ENCODE measurements at places on chromosomes 3 and 15.

- H3K4me3 ChIP-seq, result peak overlapping the region; percentile 87
- peaks cover 15% of the 10 kb centered on the region for H3K36me3 ChIP-seq
- no peak for DNase-seq
- peak overlapping the region; percentile 45 for H3K27ac ChIP-seq
Observed at GRCh38 chr15:94231723-94232468, 535 bp downstream of the MCTP2 start.

DNA sequence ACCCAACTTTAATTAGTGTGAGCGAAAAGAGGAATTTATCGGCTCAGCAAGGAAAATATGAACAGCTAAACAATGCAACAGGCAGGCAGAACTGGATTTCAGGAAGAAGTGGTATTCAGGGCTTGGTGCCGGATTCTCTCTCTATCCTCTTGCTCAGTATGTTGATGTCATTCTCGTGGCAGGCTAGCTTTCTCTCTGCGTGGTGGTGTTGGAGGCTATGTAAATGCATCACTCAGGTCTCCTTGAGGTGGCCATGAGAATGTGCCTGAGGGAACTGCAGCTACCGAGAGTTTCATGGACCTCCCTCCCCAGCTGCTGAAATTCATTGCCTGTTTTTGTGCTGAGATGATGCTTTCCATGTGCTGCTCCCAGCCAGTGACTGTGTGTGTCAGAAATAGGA lies 18.3 kb upstream of the SYN2 start:
- no peaks in the 10 kb centered on the region for H3K4me1 ChIP-seq
- no peak overlapping the region for H3K27ac ChIP-seq
- peaks cover 21% of the 10 kb centered on the region for H3K27me3 ChIP-seq
- DNase-seq, result no peak
- no peaks in the 10 kb centered on the region for H3K36me3 ChIP-seq

DNA sequence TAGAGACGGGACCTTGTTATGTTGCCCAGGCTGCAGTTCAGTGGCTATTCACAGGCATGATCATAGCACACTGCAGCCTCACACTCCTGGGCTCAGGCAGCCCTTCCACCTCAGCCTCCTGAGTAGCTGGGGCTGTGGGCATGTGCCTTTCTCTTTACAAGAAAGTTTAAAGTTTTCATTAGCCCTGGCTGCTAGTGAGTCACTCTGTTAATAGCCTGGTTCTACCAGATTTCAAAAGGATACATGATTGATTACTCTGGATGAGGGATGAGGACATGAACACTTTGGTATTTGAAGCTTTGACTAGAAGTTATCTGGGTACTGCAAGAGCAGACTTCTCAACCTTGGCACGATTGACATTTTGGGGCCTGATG lies 95.1 kb downstream of the DHX36 start:
- no peak overlapping the region for H3K27ac ChIP-seq
- no peak for DNase-seq
- H3K27me3 ChIP-seq, result peaks cover 17% of the 10 kb centered on the region

GRCh38 chr15:85389772-85390171 lies 9.4 kb downstream of the AKAP13 start:
- DNase-seq, result no peak
- H3K36me3 ChIP-seq, result peaks cover 27% of the 10 kb centered on the region
- H3K27me3 ChIP-seq, result no peaks in the 10 kb centered on the region
- H3K27ac ChIP-seq, result no peak overlapping the region

GRCh38 chr3:70531063-70531657 lies 218.7 kb upstream of the MDFIC2 start:
- no peak overlapping the region for H3K4me3 ChIP-seq
- H3K27ac ChIP-seq, result no peak overlapping the region
- H3K4me1 ChIP-seq, result no peaks in the 10 kb centered on the region
- no peaks in the 10 kb centered on the region for H3K36me3 ChIP-seq

DNA sequence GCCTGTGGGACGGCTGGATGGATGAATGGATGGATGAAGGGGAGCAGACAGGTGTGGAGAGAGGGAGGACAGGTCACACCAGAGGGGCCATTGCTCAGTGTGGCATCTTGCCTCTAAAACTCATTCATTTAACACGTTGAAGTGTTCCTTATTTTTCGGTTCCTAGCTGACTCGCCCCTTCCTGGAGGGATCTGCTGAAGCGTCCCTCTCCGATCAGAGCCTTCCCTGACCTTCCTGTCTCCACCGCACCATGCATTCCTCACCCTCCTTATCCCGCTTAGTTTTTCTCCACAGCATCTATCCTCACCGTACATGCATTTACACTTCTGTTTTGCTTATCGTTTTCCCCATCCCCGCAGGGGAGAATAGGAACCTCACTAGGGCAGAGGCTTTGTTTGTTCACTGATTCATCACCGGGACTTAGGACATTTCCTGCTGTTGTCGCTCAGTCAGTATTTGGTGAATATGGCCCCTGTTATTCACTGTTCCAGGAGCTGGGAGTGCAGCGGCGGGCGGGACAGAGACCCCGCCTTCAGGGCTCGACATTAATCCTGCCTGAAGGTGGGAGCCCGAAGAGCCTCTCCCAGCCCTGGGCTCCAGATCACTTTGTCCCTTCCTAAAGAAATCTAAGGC lies 32.0 kb downstream of the FOXL2 start:
- DNase-seq, result no peak
- peaks cover 4% of the 10 kb centered on the region for H3K4me1 ChIP-seq
- H3K36me3 ChIP-seq, result no peaks in the 10 kb centered on the region
- no peak overlapping the region for H3K27ac ChIP-seq
- H3K27me3 ChIP-seq, result peaks cover 7% of the 10 kb centered on the region

GRCh38 chr3:150409512-150410310 lies 1.6 kb downstream of the TSC22D2 start:
- peak overlapping the region; percentile 87 for H3K4me3 ChIP-seq
- H3K36me3 ChIP-seq, result peaks cover 28% of the 10 kb centered on the region
- peaks cover 30% of the 10 kb centered on the region for H3K4me1 ChIP-seq
- H3K27ac ChIP-seq, result peak overlapping the region; percentile 99
- no peaks in the 10 kb centered on the region for H3K27me3 ChIP-seq

- no peaks in the 10 kb centered on the region for H3K27me3 ChIP-seq
- DNase-seq, result no peak
- H3K27ac ChIP-seq, result no peak overlapping the region
- no peaks in the 10 kb centered on the region for H3K36me3 ChIP-seq
- H3K4me1 ChIP-seq, result no peaks in the 10 kb centered on the region
Observed at GRCh38 chr3:28799084-28799483, 450.5 kb upstream of the AZI2 start.

DNA sequence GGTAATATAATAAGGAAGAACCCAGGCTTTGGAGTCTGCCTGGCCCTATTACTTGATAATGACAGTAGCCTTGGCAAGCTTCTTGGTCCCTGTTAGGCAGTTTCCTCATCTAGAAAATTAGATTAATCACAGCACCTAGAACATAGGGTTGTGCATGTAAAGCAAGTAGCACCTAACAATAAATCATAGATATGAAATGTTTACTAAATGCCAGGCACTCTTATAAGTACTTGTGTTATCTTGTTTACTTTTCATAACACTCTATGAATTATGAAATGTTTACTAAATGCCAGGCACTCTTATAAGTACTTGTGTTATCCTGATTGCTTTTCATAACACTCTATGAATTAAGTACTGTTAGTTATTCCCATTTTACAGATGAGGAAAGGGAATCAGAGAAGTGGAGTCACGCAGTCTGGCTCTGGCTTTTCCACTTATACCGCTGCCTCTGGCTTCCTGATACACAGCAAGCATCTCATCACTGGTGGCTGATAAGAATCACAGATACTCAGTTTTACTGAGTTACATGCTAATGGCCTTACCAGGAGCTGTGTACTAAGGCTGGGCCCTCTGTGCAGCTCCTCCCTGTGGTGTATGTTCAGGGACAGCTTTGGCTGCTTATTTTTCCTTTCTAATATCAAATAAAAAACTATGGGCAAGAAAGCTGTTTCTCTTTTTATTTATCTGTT lies 123.4 kb downstream of the FEZF2 start:
- no peak overlapping the region for H3K27ac ChIP-seq
- H3K36me3 ChIP-seq, result no peaks in the 10 kb centered on the region
- peaks cover 22% of the 10 kb centered on the region for H3K27me3 ChIP-seq

DNA sequence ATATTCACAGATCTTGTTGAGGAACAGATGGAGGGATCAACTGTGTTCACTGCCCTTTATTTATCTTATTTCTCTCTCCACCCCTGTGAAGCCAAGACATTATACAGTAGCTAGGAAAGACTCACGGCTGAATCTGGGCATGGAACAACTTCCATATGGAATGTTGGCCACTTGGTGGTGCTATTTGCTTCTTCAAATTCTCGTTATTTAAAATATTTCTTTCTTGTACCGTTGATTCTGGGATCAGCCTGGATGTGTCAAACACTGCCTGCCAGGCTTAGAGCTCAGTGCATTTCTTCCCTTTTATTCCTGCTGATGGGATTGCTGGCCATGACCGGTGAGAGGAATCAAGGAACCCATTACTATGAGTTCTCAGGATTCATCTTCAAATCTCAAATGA lies 17.5 kb upstream of the GASK1A start:
- no peaks in the 10 kb centered on the region for H3K27me3 ChIP-seq
- no peak overlapping the region for H3K4me3 ChIP-seq
- no peak overlapping the region for H3K27ac ChIP-seq
- H3K4me1 ChIP-seq, result peaks cover 22% of the 10 kb centered on the region
- H3K36me3 ChIP-seq, result no peaks in the 10 kb centered on the region

DNA sequence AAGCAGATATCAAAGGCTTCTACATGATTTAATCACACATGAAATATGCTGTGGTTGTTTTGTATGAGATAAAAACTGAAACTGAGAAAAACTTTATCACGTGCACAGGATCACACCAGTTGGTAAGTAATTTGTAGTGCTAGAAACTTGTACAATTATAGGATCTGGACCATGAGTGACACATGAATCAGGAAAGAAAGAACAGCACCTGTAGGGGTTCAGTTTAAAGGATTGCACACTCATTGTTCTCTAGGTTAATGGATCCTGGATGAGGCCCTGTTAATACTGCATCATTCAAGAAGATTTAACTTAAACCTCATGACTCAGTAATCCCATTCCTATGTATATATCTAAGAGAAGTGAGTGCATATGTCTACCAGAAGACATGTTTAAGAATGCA lies 87.9 kb downstream of the STT3B start:
- peaks cover 21% of the 10 kb centered on the region for H3K4me1 ChIP-seq
- H3K4me3 ChIP-seq, result no peak overlapping the region
- no peak overlapping the region for H3K27ac ChIP-seq
- no peak for DNase-seq
- H3K27me3 ChIP-seq, result no peaks in the 10 kb centered on the region

GRCh38 chr15:67059127-67059553 lies 6.3 kb upstream of the SMAD3 start:
- no peak overlapping the region for H3K4me3 ChIP-seq
- H3K36me3 ChIP-seq, result no peaks in the 10 kb centered on the region
- peaks cover 6% of the 10 kb centered on the region for H3K4me1 ChIP-seq
- H3K27me3 ChIP-seq, result peaks cover 14% of the 10 kb centered on the region
- no peak for DNase-seq

GRCh38 chr3:171757361-171758034 lies 52.8 kb downstream of the PLD1 start:
- no peak overlapping the region for H3K27ac ChIP-seq
- H3K4me1 ChIP-seq, result no peaks in the 10 kb centered on the region
- no peak overlapping the region for H3K4me3 ChIP-seq
- no peak for DNase-seq

- peaks cover 29% of the 10 kb centered on the region for H3K27me3 ChIP-seq
- H3K4me3 ChIP-seq, result no peak overlapping the region
- H3K4me1 ChIP-seq, result peaks cover 74% of the 10 kb centered on the region
- H3K27ac ChIP-seq, result no peak overlapping the region
- H3K36me3 ChIP-seq, result peaks cover 4% of the 10 kb centered on the region
- no peak for DNase-seq
Observed at GRCh38 chr15:90659481-90659880, 57.7 kb upstream of the BLM start.

GRCh38 chr3:41195946-41196345 lies 3.4 kb upstream of the CTNNB1 start:
- peaks cover 3% of the 10 kb centered on the region for H3K36me3 ChIP-seq
- no peak for DNase-seq
- peaks cover 25% of the 10 kb centered on the region for H3K27me3 ChIP-seq
- peaks cover 4% of the 10 kb centered on the region for H3K4me1 ChIP-seq

DNA sequence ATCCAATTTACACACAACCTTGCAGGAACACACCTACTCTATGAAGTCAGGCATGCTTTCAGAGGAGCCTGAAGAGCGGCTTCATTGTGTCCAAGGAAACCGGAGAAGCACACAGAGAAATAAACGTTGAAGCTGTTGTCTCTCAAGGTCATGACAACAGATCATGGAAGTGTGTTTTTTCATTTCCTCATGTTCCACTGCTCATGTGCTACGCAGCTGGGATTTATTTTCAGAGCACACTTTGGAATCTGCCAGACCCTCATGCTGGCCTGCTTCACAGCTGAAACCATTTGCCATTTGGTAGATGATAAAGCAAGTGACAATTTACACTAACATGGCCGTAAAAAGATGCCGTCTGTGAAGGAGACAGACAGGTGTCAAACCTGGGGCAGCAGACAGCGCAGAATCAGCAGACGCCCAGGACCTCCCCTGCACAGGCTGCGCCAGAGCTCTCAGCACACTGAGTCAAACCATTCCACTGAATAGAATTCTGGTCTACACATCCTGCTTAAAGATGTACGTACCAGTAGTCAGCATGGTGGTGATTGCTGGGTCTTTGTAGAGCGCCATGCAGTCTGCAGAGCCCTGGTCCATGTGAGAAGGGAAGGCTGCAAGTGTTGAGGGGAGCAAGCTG lies 99.3 kb downstream of the ARNT2 start:
- H3K36me3 ChIP-seq, result peaks cover 2% of the 10 kb centered on the region
- no peak overlapping the region for H3K27ac ChIP-seq
- H3K4me3 ChIP-seq, result no peak overlapping the region
- H3K27me3 ChIP-seq, result peaks cover 6% of the 10 kb centered on the region

DNA sequence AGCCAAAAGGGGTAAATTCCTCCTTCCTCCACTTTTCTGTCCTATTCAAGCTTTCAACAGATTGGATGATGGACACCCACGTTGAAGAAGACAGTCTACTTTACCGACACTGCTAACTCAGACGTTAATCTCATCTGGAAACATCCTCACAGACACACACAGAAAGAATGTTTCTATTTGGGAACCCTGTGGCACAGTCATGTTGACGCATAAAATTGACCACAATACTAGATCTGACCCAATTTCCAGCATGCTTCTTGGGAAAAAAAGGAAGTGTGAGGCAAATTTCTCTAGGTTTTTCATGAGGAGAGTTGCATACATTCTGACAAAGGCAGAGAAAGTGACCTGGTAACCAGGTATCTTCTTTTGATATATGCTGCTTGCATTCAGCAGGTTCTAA lies 594.1 kb downstream of the FGF12 start:
- no peaks in the 10 kb centered on the region for H3K27me3 ChIP-seq
- H3K27ac ChIP-seq, result no peak overlapping the region
- H3K4me1 ChIP-seq, result no peaks in the 10 kb centered on the region
- H3K36me3 ChIP-seq, result no peaks in the 10 kb centered on the region
- H3K4me3 ChIP-seq, result no peak overlapping the region
- DNase-seq, result no peak

GRCh38 chr15:77722759-77723460 lies 90.2 kb upstream of the LINGO1 start:
- no peak for DNase-seq
- no peaks in the 10 kb centered on the region for H3K36me3 ChIP-seq
- no peak overlapping the region for H3K4me3 ChIP-seq
- H3K27ac ChIP-seq, result no peak overlapping the region
- H3K4me1 ChIP-seq, result no peaks in the 10 kb centered on the region

- no peak overlapping the region for H3K27ac ChIP-seq
- DNase-seq, result no peak
- H3K36me3 ChIP-seq, result no peaks in the 10 kb centered on the region
- H3K4me3 ChIP-seq, result no peak overlapping the region
- peaks cover 12% of the 10 kb centered on the region for H3K27me3 ChIP-seq
Observed at GRCh38 chr15:47983533-47983932, 137.3 kb upstream of the SLC24A5 start.

Data from activated naive CD8-positive, alpha-beta T cell treated with anti-CD3 and anti-CD28 coated beads for 36 hours (primary cell).